GM12878 (cell line): ENCODE measurements at places on chromosomes 16 and 17.

DNA sequence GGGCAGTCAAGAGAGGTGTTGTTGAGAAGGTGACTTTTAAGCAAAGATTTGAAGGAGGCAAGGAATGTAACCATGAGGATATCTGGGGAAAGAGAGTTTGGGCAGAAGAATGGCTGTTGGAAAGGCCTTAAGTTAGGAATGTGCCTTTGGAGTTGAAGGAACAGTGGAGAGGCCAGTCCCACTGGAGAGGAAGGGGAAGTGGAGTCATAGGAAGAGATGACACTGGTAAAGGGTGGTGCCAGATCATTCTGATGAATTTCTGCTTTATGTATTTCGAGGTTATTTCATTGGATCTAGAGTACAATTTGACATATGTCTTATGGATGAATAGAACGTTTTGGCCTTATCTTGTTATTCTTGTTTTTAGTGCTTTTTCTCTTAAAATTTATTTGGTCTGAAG, 93.5 kb downstream of the WWP2 start:
- DNase-seq: no peak

- no peak for DNase-seq
Measured at GRCh38 chr17:76000755-76001521, at the start of gene CDK3. TSS of gene CDK3 (plus strand) at chr17:76000855. CDS start at chr17:76001426, 571 bp downstream.

- no peak for DNase-seq
Measured at GRCh38 chr16:30740364-30741251, 7.6 kb upstream of the PHKG2 start.

GRCh38 chr17:57405491-57406072, 149.3 kb downstream of the MSI2 start:
- no peak for DNase-seq

- DNase-seq: no peak
Measured at GRCh38 chr16:56897026-56897799, 32.2 kb downstream of the SLC12A3 start.

GRCh38 chr17:79057737-79058385, 16.8 kb upstream of the ENGASE start:
- no peak for DNase-seq

DNA sequence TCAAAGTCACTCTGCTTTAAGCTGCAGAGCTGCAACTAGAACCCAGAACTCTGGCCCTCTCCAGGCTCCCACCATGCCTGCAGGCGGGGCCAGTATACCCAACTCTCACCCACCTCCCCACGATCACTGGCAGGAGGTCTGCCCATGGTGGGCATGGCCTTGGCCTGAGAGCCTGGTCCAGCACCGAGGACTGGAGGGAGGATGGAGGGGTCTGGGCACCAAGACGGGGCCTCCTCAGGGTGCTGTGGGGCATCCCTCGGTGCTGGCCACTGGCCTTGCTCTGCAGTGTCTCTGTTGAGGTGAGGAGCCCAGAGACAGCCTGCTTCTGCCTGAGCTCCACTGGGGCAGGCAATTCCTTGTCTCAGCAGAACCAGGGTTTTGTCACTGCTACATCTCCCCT, 1.5 kb upstream of the KRT16 start:
- no peak for DNase-seq

- no peak for DNase-seq
Measured at GRCh38 chr17:78672871-78673371, 95.7 kb upstream of the DNAH17 start.

GRCh38 chr17:29014716-29015115, 8.9 kb upstream of the SEZ6 start:
- DNase-seq: no peak
